ENCODE measurements at places on chromosomes 7 and 10. TPM values are rescaled to one million over a fixed set of nuclear protein-coding genes. Genes with fewer than 3 reads are reported as not detected.

Gene VPS37D
- total RNA-seq: 32.0 TPM

Gene CLDN12
- total RNA-seq: 25.8 TPM

Gene HYAL4
- total RNA-seq: not detected

Gene HK1
- total RNA-seq: 324 TPM

DNA sequence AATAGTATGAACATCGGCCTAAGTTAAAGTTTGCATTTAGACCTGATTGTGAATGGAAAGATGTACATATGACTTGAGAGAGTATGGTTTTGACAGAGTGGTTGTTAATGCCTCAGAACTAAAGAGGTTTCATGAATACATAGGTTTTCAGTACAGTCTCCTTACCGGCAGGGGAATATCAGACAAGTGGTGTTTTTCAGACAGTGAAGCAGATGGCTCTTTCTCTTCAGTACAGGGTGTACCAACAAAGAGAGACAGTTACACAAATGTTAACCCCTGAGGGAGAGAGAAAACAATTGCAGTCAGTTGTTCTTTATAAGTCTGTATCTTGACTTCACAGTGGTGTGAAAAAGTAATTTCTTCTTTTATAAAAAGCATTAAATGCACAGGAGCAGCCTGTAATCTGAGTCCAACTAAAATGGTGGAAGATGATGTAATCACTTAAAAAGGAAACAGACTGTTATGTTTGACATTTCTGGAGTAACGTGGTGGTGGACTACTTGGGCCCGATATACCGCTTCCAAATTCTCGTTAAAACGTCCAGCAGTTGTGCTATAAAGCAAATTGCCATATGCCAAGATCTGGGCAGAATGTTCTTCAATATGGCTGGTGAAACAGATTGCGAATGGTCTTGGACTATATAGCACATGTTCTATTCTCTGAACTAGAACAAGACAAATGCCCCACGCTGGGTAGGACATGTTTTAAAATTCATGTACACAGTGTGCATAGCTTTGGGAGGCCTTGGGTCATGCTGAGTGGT is 69.2 kb downstream of the SDK1 start:
- DNase-seq: no peak
- no peaks in the 10 kb centered on the region for H3K27me3 ChIP-seq
- H3K27ac ChIP-seq: no peak overlapping the region
- no peaks in the 10 kb centered on the region for H3K36me3 ChIP-seq

DNA sequence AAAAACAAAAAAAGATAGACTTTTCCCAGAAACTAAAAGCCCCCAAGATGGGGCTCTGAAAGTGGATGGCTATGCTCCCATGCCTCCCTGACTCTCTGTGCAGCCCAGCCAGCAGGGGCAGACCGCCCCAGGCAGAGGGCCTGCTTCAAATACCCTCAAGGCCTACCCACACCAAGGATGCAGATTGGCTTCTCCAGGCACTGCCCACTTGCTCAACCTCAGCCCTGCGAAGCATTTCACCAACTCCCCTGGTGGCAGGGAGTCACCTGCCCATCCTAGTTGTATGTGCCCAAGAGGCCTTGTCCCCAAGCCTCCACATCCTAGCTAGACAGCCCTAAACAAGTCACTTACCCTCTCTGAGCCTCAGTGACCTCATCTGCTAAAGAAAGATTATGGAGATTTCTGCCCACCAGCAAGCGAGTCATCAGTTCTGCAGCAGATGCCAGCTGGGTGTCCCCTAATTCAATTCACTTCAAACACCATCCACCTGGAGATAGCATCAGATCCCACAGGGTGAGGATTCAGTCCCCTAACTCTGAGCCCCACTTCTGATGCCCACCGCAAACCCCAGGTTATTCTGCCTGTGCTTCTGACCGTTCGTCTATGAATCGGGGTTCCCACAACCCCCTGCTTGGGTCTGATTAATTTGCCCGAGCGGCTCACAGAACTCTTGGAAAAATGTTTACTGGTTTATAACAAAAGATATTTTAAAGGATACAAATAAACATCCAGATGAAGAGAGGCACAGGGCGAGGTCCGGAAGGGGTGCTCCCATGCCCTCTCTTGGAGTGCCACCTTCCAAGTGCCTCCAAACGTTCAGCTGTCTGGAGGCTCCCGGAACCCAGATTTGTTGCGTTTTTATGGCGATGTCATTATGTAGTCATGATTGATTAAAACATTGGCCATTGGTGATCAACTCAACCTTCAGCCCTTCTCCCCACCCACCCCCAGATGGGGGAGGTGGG is 18.6 kb upstream of the ZMIZ1 start:
- no peak overlapping the region for H3K4me3 ChIP-seq
- DNase-seq: no peak
- no peaks in the 10 kb centered on the region for H3K27me3 ChIP-seq
- no peak overlapping the region for H3K27ac ChIP-seq

DNA sequence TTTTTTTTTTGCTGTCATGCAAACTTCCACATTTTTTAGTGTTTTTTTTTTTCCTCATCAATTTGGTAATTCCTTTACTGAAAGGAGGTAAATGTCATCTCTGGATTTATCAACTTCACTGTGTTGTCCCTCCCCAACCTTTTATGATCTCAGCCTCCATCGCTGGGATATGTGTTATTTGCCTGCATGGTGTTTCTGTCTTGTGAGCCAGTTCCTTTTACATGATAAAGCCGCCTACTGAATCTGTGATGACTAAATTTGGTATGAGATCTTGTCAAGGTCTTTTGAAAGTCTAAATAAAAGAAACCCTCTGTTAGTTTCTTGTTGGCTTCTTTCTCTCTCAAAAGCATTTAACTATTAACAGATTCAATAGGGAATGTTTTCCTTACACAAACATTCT is 39.3 kb downstream of the TAS2R41 start:
- no peak for DNase-seq
- H3K36me3 ChIP-seq: no peaks in the 10 kb centered on the region
- no peaks in the 10 kb centered on the region for H3K27me3 ChIP-seq
- no peak overlapping the region for H3K27ac ChIP-seq
- H3K4me3 ChIP-seq: no peak overlapping the region

DNA sequence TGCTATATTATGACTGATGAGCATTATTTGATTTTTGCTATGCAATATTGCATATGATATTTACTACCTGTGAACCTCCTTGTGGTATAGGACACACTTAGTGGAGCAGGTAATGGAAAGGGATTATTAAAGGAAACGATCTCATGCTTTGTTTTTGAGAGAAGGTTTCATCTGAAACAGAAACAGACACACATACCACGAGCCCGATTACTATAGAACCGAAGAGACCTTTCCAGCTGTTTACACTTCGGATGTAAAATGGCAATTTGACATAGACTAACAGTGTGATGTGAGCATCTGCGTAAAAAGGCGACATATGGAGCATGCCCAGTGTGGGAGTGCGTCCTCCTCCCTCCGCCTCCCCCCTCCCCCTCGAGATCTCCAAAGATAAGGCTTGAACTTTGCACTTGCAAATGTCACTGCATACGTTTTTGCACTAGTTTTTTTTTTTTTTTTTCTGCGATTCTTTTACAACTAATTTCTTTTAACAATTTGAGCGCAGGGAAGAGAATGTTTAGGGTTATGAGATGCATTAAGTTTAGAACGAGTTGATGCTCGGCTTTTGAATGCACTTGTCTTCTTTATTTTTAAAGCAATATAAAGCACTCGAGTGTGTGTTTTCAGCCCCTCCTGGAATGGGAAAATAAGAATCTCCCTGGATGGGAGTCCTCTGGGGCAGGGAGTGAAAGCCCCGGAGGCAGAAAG is 251.0 kb downstream of the NSUN6 start:
- H3K27ac ChIP-seq: no peak overlapping the region
- H3K36me3 ChIP-seq: no peaks in the 10 kb centered on the region
- H3K4me3 ChIP-seq: peak overlapping the region; percentile 18
- no peak for DNase-seq

GRCh38 chr10:129279446-129280154 is 187.4 kb upstream of the MGMT start:
- H3K36me3 ChIP-seq: no peaks in the 10 kb centered on the region
- DNase-seq: no peak
- H3K27ac ChIP-seq: no peak overlapping the region
- no peak overlapping the region for H3K4me3 ChIP-seq

DNA sequence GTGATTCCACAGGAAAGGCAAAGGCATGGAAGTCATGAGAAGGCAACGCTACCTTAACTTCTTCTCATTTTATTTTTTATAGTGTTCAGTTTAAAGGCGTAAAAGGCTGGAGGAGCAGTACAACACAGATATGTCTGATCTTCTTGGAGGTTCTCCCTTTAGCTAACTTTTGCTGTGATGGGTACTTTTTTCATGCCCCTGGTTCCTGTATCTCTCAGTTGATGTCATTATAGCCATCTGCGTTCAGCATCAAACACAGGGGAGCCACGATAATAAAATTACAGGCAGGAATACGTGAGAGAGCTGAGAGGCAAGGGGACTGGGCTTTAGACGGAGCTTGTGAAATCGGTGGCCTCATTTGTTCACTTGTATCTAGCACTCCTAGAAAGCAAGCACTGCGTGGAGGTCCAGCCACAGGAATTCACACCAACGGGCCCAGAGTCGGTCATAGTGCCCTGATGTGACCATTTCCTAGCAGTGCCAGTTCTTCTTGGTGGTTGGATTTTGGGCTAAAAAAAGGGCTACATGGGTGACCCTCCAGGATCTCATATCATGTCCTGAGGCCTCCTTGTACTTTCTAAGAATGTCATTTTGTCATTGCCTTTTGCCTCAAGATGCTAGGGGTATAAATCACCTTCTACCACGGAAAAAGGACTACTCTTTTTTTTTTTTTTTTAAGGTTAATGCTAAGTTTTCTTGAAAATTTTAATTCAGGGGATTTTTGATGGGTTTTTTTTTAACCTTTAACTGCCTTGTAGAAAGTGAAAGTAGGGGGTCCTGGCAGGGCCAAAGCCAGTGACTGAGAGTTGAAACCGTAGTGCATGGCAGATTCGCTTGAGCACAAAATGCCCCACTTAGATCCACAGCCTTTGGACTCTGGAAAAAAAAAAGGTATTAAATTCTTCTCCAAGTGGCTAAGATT is 191.5 kb downstream of the CELF2 start:
- peaks cover 35% of the 10 kb centered on the region for H3K4me1 ChIP-seq
- no peak overlapping the region for H3K27ac ChIP-seq
- H3K4me3 ChIP-seq: no peak overlapping the region
- no peak for DNase-seq

GRCh38 chr10:72466018-72466417 is 111.3 kb upstream of the DNAJB12 start:
- no peak for DNase-seq
- H3K4me1 ChIP-seq: peaks cover 4% of the 10 kb centered on the region
- H3K27ac ChIP-seq: no peak overlapping the region
- H3K4me3 ChIP-seq: no peak overlapping the region
- no peaks in the 10 kb centered on the region for H3K36me3 ChIP-seq

DNA sequence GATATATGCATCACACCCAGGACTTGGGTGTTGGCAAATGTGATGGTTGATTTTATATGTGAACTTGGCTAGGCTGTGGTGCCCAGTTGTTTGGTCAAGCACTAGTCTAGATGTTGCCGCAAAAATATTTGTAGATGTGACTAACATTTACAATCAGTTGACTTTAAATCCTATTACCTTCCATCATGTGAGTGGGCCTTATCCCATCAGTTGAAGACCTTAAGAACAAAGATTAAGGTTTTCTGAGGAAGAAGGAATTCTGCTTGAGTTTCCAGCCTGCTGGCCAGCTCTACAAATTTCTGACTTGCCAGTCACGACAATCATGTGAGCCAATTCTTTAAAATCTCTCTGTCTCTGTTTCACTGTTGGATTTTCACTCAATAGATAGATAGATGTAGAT is 20.3 kb downstream of the TSPAN13 start:
- DNase-seq: no peak
- H3K4me1 ChIP-seq: peaks cover 16% of the 10 kb centered on the region
- no peaks in the 10 kb centered on the region for H3K27me3 ChIP-seq
- H3K27ac ChIP-seq: no peak overlapping the region

GRCh38 chr7:80884511-80885195 is 34.2 kb downstream of the SEMA3C start:
- DNase-seq: no peak
- H3K27me3 ChIP-seq: no peaks in the 10 kb centered on the region
- H3K36me3 ChIP-seq: no peaks in the 10 kb centered on the region
- H3K4me1 ChIP-seq: no peaks in the 10 kb centered on the region

- DNase-seq: peak; percentile 88
- H3K4me1 ChIP-seq: no peaks in the 10 kb centered on the region
- H3K27ac ChIP-seq: no peak overlapping the region
- peaks cover 36% of the 10 kb centered on the region for H3K27me3 ChIP-seq
- no peaks in the 10 kb centered on the region for H3K36me3 ChIP-seq
- H3K4me3 ChIP-seq: no peak overlapping the region
These were observed 171.2 kb downstream of the ZNF365 start for GRCh38 chr10:62545160-62546066.

DNA sequence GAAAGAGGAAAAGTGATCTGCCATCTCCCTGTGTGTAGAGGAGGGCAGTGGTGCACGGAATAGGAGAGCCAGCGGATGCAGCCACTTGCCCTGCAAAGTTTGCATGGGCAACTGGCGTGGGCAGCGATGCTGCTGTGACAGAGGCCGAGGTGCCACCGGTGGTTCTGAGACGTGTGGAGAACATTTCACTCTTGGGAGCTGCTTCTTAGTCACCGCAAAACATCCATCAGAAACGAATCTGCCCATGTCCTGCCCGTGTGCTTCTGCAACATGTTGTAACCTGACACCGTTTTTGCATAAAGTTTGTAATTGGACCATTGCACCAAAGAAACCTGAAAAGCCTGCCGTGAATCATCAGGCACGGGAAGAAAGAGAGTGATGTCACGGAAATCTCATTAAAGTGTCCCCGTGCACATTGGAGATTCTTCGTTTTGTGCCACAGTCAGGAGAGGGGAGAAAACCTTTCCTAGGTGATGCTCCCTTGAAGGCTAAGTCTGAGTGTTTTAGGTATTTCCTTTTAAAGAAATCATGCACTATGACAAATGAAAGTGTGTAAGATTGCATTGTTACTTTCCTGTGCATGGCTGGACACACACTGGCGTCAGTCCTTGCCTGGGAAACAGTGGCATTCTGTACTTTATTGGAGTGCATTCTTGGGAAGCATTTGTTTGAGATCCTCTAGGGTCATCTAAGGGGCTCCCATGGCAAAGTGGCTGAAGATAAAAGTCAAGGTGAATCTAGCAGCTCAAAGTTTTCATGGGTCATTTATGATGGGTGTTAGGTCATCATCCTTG is 302.6 kb downstream of the KLF6 start:
- H3K27ac ChIP-seq: peak overlapping the region; percentile 87
- H3K4me3 ChIP-seq: no peak overlapping the region
- no peaks in the 10 kb centered on the region for H3K36me3 ChIP-seq
- DNase-seq: peak; percentile 95
- H3K27me3 ChIP-seq: no peaks in the 10 kb centered on the region

Measured in cardiac muscle cell (in vitro differentiated cells and primary cell).